ENCODE measurements at places on chromosomes 16 and 17.
A peak's percentile ranks its signal among the peaks of the same experiment; 100 is the strongest.

- H3K27ac ChIP-seq = peak overlapping the region; percentile 74
- H3K4me3 ChIP-seq = peak overlapping the region; percentile 100
- DNase-seq = no peak
- H3K4me1 ChIP-seq = peaks cover 86% of the 10 kb centered on the region
- peaks cover 71% of the 10 kb centered on the region for H3K36me3 ChIP-seq
Observed at GRCh38 chr17:7025245-7025644, 2.4 kb downstream of the BCL6B start.

GRCh38 chr17:81735264-81736102 is 23.4 kb downstream of the SLC25A10 start:
- peaks cover 15% of the 10 kb centered on the region for H3K27me3 ChIP-seq
- DNase-seq = no peak
- no peaks in the 10 kb centered on the region for H3K4me1 ChIP-seq
- H3K4me3 ChIP-seq = no peak overlapping the region

- H3K27me3 ChIP-seq = peaks cover 8% of the 10 kb centered on the region
- DNase-seq = no peak
- H3K4me3 ChIP-seq = peak within 1 kb of the TSS; percentile 17
- peaks cover 7% of the 10 kb centered on the region for H3K36me3 ChIP-seq
Observed at GRCh38 chr17:74567397-74567796, at the start of gene CD300H. TSS of gene CD300H (minus strand) at chr17:74567509.

GRCh38 chr17:73334771-73335513 is 23.1 kb upstream of the CDC42EP4 start:
- no peak overlapping the region for H3K4me3 ChIP-seq
- DNase-seq = no peak
- peaks cover 2% of the 10 kb centered on the region for H3K27me3 ChIP-seq

- no peak overlapping the region for H3K27ac ChIP-seq
- peaks cover 15% of the 10 kb centered on the region for H3K27me3 ChIP-seq
- H3K4me1 ChIP-seq = peaks cover 11% of the 10 kb centered on the region
Observed at GRCh38 chr16:48526058-48526957, 83.7 kb downstream of the N4BP1 start.

GRCh38 chr17:28470914-28471366 is 2.5 kb upstream of the SLC13A2 start:
- H3K27ac ChIP-seq = no peak overlapping the region
- no peak overlapping the region for H3K4me3 ChIP-seq
- peaks cover 10% of the 10 kb centered on the region for H3K27me3 ChIP-seq
- DNase-seq = no peak

DNA sequence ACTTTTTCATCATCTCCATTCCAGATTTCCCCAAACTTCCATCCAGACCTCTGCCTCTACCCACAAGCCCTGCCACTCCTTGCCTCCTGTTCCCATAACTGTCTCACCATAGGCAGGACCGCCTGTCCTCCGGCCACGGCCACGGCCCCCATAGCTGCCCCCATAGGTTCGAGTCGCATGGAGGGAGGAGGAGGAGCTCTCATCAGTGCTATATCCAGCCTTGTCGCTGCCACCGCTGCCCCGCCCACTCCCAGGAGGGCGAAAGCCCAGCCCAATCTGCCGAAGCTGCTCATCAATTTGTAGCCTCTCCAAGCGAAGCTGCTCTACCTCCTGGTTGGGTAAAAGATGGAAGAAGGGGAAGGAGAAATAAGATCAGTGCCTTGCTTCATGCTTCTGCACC is 3.4 kb upstream of the SOX15 start:
- H3K27ac ChIP-seq = peak overlapping the region; percentile 44
- H3K27me3 ChIP-seq = peaks cover 4% of the 10 kb centered on the region
- DNase-seq = no peak
- H3K4me3 ChIP-seq = peak overlapping the region; percentile 59

GRCh38 chr17:61058066-61058465 is 341.6 kb upstream of the TBX2 start:
- H3K27me3 ChIP-seq = peaks cover 3% of the 10 kb centered on the region
- H3K4me3 ChIP-seq = no peak overlapping the region
- H3K36me3 ChIP-seq = no peaks in the 10 kb centered on the region
- peaks cover 26% of the 10 kb centered on the region for H3K4me1 ChIP-seq
- DNase-seq = no peak

DNA sequence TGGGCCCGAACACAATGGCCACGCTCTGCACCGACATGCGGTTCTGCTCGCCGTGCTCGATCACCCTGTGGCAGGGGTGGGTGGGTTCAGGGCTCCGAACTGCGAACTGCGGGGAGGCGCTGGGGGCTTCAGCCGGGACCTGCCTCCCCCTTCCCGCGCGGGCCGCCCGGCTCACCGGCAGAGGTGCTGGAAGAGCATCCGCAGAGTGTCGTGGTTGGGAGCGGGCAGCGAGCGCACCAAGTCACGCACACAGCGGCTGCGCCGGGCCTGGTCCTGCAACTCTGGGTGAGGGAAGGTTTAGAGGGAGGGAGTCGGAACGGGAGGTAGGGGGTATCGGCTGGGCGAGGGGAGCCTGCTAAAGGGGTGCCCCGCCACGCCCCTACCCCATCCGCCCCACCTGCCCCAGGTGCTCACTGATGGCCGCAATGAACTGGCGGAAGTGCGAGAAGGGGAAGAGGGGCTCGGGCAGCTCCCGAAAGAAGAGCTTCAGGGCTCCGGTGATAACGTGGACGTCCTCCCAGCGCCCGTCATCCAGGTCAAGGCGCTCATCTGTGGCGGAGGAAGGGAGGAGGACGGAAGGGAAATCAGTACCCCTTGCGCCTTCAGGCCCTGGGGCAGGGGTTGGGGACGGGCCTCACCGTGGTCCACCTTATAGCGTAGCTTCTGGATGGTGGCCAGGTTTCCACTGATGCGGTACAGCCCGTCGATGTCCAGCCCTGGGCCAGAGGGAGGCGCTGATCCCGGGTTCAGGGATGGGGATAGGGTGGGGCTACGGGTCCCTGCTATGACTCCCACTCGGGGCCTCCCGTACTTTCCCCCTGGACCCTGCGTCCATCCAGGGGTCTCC is 36.9 kb downstream of the ARHGAP27 start:
- no peak for DNase-seq
- peaks cover 28% of the 10 kb centered on the region for H3K36me3 ChIP-seq
- peaks cover 12% of the 10 kb centered on the region for H3K4me1 ChIP-seq
- no peak overlapping the region for H3K4me3 ChIP-seq

- peaks cover 30% of the 10 kb centered on the region for H3K27me3 ChIP-seq
- peak overlapping the region; percentile 34 for H3K27ac ChIP-seq
- DNase-seq = no peak
- no peaks in the 10 kb centered on the region for H3K36me3 ChIP-seq
- peak overlapping the region; percentile 79 for H3K4me3 ChIP-seq
Observed at GRCh38 chr16:68234188-68235107, 1.5 kb downstream of the ESRP2 start.

GRCh38 chr16:54654429-54654828 is 276.2 kb upstream of the IRX5 start:
- H3K36me3 ChIP-seq = no peaks in the 10 kb centered on the region
- DNase-seq = no peak
- H3K27me3 ChIP-seq = peaks cover under 1% of the 10 kb centered on the region

DNA sequence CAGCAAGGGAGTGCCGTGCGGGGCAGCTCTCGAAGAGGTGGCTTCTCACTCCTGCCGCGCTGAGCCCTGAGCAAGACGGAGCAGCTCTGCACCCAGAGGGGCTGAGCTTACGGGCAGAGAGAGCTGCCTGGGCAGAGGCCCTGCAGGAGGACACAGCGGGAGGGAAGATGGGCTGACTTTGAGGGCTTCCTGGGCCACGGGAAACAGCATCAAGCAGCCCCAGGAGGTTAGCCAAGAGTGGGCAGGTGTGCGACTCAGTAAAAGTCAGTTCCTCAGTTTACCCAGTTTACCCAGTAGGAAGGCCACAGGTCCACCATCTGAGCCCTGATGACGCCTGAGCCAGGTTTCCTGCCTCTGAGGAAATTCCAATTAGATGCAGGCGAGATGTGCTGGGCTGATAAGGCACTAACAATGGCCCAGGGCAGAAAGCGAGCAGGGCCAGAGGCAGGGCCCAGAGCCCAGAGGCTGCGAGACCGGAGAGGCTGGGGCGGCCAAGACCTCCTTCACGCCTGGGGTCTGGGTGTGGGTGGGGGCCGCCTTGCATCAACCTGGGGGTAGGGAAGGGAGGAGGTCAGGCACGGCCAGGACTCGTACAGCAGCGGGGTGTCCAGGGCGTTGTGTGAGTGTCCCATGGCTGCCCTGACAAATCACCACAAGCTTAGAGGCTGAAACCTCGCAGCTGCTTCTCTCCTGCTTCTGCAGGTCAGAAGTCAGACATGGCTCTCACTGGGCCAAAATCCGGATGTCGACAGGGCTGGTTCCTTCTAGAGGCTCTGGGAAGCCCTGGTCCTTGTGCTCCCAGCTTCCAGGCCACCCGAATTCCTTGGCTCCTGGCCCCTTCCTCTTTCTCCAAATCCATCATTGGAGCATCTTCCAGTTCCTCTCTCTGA is 32.0 kb upstream of the CIBAR2 start:
- H3K4me1 ChIP-seq = peaks cover 50% of the 10 kb centered on the region
- peaks cover 14% of the 10 kb centered on the region for H3K27me3 ChIP-seq
- DNase-seq = peak; percentile 64
- H3K36me3 ChIP-seq = peaks cover 4% of the 10 kb centered on the region
- peak overlapping the region; percentile 77 for H3K27ac ChIP-seq
- H3K4me3 ChIP-seq = peak overlapping the region; percentile 54

DNA sequence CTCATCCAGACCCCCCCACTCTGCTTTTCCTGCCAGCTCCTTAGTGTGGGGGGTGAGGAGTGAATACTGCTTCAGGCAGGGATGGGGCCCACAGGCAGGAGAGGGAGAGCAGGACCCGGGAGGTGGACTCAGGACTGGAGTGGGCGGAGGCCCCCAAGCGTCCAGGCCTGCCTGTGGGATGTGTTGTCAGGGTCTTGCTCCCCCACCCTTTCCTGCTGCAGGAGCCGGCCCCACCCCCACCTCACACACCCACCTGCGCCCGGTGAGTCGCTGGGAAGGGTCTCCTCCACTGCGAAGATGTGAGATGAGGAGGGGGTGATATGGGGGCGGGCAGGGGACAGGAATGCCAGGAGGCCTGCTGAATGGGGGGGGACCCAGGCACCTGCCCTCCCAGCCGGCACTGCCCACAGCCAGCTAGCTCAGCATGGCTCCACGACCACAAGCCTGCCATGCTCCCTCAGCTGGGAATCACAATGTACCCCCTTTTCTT is 1.1 kb downstream of the FAM171A2 start:
- H3K4me1 ChIP-seq = peaks cover 15% of the 10 kb centered on the region
- H3K27me3 ChIP-seq = peaks cover 17% of the 10 kb centered on the region
- no peak overlapping the region for H3K27ac ChIP-seq
- peaks cover 15% of the 10 kb centered on the region for H3K36me3 ChIP-seq
- no peak for DNase-seq
- peak overlapping the region; percentile 87 for H3K4me3 ChIP-seq

DNA sequence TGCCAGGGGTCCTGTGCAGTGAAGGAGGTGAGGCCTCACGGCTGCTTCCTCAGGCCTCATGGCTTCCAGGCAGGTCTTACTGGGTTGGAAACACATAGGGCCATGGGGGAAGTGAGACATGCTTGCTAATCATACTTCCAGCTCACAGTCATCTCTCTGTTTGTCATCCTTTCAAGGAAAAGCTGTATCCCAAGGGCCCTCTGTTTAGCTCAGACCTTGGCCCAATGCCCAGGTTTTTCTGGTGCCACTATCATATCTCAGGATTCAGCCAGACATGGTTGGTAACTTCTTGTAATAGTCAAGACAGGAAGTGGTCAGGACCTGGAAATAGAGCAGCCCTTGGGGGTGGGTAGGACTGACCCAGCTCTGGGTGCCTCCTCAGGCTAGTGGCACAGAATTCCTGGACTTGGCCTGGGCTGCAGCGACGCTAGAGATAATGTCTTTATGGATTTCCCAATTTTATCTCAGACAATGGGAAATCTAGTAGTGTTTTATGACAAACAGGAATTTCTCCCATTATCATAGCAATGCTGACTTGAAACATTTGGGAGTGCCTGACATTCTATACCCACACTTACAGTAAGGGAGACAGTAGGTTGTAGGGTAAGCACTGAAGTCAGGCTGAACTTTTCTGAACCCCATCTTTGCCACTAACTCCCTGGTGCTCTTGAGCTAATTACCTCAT is 13.5 kb upstream of the ITGB3 start:
- H3K27ac ChIP-seq = no peak overlapping the region
- peaks cover 10% of the 10 kb centered on the region for H3K4me1 ChIP-seq
- H3K27me3 ChIP-seq = peaks cover 2% of the 10 kb centered on the region
- H3K36me3 ChIP-seq = no peaks in the 10 kb centered on the region
- H3K4me3 ChIP-seq = no peak overlapping the region

GRCh38 chr17:8365143-8365542 is 11.4 kb downstream of the KRABD2 start:
- H3K4me1 ChIP-seq = peaks cover 32% of the 10 kb centered on the region
- no peaks in the 10 kb centered on the region for H3K27me3 ChIP-seq
- no peak overlapping the region for H3K4me3 ChIP-seq
- H3K36me3 ChIP-seq = peaks cover 13% of the 10 kb centered on the region

- peaks cover 3% of the 10 kb centered on the region for H3K36me3 ChIP-seq
- H3K27me3 ChIP-seq = peaks cover 3% of the 10 kb centered on the region
- peaks cover 27% of the 10 kb centered on the region for H3K4me1 ChIP-seq
- no peak overlapping the region for H3K27ac ChIP-seq
Observed at GRCh38 chr17:44601973-44602372, 44.7 kb downstream of the FZD2 start.

DNA sequence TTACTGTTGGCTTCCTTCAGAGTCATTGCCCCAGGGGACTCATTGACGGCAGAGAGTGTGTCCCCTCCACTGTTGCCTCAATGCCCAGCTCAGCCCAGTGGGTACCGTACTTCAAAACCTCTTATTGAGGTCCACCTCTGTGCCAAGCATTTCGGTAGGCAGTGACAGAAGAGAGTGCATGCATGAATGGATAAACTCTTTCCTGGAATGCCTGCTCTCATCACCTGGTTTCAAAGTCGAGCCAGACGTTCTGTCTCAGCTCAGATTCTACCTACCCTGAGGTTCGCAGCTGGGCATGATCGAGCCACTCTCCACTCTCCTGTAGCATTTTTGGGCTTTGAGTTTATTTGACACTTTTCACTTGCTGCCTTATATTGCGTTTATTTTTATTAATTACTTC is 647.0 kb downstream of the MAF start:
- no peak overlapping the region for H3K27ac ChIP-seq
- H3K4me1 ChIP-seq = peaks cover 4% of the 10 kb centered on the region
- peaks cover 7% of the 10 kb centered on the region for H3K27me3 ChIP-seq
- no peak overlapping the region for H3K4me3 ChIP-seq

GRCh38 chr16:63960321-63960720 is 1161.5 kb downstream of the CDH11 start:
- no peak overlapping the region for H3K4me3 ChIP-seq
- no peaks in the 10 kb centered on the region for H3K4me1 ChIP-seq
- no peaks in the 10 kb centered on the region for H3K36me3 ChIP-seq
- H3K27ac ChIP-seq = no peak overlapping the region
